Daoy (cell line): ENCODE measurements at places on chromosomes 1 and 21. TPM values are rescaled to one million over a fixed set of nuclear protein-coding genes. Genes with fewer than 3 reads are reported as not detected.

The VAV3 gene
- 2.4 and 3.8 TPM in 2 replicates for total RNA-seq

The P3H1 gene
- total RNA-seq, result 71.9 and 75.6 TPM in 2 replicates

DNA sequence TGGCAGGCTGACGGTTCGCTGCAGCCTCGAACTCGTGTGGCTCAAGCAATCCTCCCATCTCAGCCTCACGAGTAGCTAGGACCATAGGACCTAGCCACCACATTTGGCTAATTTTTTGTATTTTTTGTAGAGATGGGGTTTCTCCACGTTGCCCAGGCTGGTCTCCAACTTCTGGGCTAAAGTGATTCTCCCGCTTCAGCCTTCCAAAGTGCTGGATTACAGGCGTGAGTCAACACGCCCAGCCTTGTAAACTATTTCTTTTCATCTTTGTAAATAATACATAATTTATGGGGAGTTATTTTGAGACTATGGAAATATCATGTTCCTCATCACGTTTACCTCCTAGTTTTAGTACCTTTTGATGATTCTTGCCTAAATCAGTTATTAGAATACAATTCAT lies 906 bp upstream of the FBXO28 start:
- no peak for DNase-seq

DNA sequence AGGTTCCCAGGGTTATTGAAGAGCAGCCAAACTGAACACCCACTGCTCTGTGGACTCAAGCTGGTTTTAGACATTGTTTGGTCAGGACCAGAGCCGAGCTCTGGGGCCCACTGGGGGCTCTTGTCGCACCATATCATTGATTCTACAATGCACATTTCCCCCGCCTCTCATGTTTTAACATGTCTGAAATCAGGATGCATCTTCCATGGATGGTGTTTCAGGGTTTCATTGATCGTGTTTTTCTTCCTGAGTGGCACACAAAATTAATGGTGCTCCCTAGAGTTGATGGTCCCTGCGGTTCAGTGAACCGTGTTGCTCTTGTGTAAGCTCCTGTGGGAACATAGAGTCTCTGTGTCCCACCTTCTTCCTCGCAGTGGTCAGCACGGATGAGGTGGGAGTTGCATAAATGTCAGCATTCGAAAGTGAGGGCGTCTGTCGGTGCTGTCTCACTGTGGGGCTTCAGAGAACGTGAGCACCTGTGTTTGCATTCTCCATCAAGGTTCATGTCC lies 38.3 kb downstream of the GALNT2 start:
- DNase-seq, result no peak

- DNase-seq, result no peak
Measured at GRCh38 chr1:209876078-209876800, 48.5 kb downstream of the UTP25 start.

- peak; percentile 35 for DNase-seq
Measured at GRCh38 chr1:92536980-92537884, 50.5 kb upstream of the GFI1 start.
